ENCODE measurements at places on chromosomes 2 and 18. TPM values are rescaled to one million over a fixed set of nuclear protein-coding genes. Genes with fewer than 3 reads are reported as not detected.
A peak's percentile ranks its signal among the peaks of the same experiment; 100 is the strongest.

DNA sequence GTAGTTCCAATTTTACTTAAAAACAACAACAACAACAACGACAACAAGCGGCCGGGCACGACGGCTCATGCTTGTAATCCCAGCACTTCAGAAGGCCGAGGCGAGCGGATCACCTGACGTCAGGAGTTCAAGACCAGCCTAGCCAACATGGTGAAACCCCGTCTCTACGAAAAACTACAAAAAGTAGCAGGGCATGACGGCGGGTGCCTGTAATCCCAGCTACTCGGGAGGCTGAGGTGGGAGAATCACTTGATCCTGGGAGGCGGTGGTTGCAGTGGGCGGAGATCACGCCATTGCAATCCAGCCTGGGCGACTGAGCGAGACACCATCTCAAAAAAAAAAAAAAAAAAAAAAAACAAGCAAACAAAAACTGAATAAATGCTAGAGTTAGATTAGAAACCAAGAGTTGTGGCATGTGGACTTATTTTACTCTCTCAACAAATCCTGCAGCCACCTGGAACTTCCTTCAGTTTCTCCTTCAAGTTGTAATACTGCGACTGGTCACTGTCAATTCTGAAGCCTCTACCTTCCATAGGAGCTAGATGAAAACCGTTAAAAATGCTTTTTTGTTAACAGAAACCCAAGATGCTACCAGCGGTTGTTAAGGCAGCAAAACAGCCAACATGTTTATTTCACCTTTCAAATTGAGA is 1.3 kb downstream of the ATP5F1A start:
- peak; percentile 40 for DNase-seq

Gene SP9
- not detected for polyA plus RNA-seq

GRCh38 chr2:113755835-113756354 is 547 bp downstream of the SLC35F5 start:
- DNase-seq = peak; percentile 59

GRCh38 chr2:111095434-111095833 is 25.3 kb upstream of the BCL2L11 start:
- DNase-seq = no peak

DNA sequence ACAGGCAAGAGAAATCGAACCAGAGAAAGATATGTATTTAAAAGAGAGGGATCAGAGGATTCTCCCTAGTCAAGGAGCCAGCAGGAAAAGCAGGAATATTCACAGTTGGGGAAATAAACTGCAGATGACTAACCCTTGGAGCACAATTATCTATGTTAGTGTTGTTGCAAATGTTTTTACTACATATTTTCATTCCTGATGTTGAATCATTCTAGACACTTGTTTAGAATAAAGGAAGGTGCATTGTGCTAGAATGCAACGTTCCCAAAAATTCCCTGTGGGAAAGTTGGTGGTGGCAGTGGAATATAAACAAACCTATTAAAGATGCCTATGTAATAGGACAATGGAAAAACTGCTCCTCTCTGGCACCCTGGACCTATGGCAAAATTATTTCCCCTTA is 63.3 kb downstream of the DTNA start:
- DNase-seq = peak; percentile 66

DNA sequence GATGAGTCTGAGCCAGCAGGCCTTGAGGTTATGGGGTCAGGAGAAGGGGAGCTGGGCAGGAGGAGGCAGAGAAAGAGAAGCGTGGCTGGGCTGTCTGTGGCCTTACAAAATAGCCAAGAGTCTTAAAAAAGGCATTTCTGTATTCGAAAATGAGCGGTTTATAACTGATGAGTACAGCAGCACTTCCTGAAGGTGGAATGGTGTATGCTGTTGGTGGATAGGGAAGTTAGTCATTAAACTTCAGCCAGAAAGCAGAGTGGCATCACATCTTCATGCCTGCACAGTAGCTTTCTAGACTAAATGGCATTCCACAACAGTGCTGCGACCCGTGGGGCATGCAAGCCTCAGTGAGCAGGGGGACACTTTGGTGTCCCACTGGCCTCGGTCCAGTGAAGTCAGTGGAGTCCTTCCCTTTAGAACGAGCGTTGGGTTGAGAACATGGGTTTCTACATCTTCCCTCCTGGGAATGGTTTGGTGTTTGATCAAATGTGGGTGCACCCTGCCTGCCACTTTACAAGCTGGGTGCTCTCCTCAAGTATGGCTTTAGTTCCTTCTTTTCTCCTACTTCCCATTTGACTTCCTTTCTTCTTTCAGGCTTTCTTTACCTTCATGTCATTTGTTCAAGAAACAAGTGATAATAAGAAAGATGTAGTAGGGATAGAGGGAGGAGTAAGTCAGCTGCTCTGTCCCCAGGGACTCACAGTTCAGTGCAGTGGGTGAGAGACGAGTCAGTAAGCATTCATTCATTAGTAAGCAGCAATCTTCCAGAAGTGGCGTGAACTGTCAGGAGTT is 96.3 kb downstream of the ARMC9 start:
- DNase-seq = peak; percentile 19

GRCh38 chr2:52495816-52496215 is 1271.8 kb upstream of the CHAC2 start:
- no peak for DNase-seq

Gene ZNF407
- polyA plus RNA-seq = 2.2 TPM

DNA sequence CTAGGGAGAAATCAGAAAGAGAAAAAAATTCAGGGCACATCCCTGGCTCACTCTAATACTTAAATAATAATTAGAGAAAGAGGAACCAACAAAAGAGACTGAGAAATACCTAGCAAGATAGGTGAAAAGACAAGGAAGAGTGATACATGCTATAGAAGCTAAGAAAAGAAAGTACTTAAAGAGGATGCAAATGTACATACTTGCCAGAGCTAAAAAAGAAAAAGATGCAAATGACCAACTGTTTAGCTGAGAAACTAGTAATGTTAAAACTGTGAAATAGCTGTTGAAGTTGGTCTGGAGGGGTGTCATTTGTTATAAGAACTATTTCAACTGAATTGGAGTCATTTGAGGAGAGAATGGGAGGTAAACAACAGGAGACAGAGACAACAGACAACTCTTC is 412.2 kb downstream of the SPAG16 start:
- DNase-seq = no peak

Gene NAT8
- not detected for polyA plus RNA-seq

GRCh38 chr2:227455200-227455599 is 16.8 kb upstream of the AGFG1 start:
- no peak for DNase-seq

DNA sequence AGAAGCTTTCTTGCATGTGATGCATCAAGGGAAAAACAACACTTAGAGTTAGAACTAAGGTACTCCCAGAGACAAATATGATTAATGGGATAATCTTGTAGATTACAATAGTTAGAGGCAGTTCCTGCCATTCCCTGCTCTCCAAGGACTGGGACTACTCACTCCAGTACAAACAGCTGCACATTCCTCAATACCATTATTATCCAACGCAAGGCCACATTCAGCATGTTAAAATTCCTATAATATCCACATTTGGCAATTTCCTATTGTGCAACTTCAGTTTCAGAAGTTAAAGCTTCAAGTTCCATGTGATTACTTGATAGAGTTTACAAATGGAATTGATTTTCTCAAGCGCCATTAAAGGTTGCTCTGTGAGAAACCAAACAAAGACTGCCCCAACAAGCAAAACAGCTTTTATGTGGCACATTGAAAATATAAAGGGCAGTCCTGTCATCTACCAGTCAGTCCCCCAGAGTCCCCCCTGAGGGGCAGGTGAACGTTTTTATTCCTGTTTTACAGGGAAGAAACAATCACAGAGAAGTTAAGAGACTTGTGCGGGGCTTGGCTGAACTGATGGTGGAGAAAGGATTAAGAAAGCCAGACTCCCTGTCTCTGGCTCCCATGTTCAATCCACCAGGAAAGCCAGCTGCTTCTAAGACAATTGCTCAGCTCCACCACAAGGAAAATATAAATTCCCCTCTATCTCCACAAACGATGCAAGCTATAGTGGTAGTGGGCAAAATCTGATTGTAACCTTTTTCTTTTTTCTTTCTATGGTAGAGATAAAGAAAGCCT is 72.6 kb downstream of the TXNL1 start:
- DNase-seq = peak; percentile 82

Gene ARHGEF4
- 9.6 TPM for polyA plus RNA-seq
